ENCODE measurements at places on chromosomes 4 and X.

DNA sequence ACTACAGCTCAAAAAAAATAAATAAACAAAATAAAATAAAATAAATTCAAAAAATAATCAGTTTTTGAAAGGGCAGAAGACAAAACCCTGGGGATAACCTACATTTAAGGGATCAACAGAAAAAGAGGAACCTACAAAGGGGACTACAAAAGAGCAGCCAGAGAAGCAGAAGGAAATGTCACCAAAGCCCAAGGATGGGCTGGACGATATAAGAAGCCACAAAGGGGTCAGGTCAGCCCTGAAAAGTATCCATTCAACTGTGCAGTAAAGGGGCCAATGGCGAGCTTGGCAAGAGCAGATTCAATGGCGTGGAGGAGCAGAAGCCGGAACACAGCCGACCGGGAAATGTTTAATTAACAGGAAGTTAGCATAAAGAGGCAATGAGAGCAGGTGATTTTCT, 16.9 kb downstream of the ACOT9 start:
- H3K27me3 ChIP-seq: no peaks in the 10 kb centered on the region
- peaks cover 9% of the 10 kb centered on the region for H3K36me3 ChIP-seq
- no peak overlapping the region for H3K27ac ChIP-seq
- H3K4me1 ChIP-seq: no peaks in the 10 kb centered on the region
- no peak overlapping the region for H3K4me3 ChIP-seq

GRCh38 chr4:175412161-175412560, 399.9 kb downstream of the GPM6A start:
- H3K27me3 ChIP-seq: no peaks in the 10 kb centered on the region
- no peaks in the 10 kb centered on the region for H3K4me1 ChIP-seq
- no peak for DNase-seq
- H3K36me3 ChIP-seq: no peaks in the 10 kb centered on the region
- no peak overlapping the region for H3K27ac ChIP-seq

DNA sequence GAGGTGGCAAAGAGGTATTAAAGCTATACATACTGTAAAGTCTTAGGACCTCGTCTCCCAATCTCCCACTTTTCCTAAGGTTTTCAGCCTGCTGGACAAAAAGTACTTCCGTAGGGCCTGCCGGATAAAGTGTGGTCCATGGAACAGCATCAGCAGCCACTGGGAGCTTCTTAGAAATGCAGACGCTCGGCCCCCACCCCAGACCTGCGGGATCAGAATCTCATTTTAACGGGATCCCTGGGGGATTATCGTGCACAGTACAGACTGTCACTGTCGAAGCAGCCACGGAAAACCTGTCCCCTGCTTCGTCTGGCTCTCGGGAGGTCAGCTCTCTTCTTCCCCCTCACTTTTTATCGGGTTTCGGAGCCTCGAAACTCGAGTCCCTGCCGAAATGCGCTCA, 802 bp downstream of the ADGRG2 start:
- no peak for DNase-seq
- no peaks in the 10 kb centered on the region for H3K36me3 ChIP-seq
- H3K27ac ChIP-seq: no peak overlapping the region
- H3K4me1 ChIP-seq: peaks cover 10% of the 10 kb centered on the region

DNA sequence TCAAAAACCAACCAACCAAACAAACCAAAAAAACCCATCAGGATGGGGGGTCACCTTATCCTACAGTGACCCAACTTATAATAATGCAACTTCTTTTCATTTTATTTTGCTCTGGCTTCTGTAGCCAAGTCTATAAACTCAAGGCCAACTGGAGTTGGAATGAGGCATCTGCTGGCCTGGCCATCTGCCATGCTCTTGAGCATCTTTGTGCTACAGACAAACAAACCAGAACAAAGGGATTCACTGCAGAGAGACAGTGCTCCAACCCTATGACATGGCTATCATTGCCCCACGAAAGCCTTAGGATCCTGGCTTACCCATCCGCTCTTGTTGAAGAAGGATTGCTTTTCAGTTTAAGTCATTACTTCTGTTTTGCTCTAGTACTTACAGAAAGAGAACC, 49.2 kb upstream of the SCRG1 start:
- no peaks in the 10 kb centered on the region for H3K36me3 ChIP-seq
- DNase-seq: no peak
- H3K27ac ChIP-seq: no peak overlapping the region
- no peaks in the 10 kb centered on the region for H3K27me3 ChIP-seq
- H3K4me3 ChIP-seq: no peak overlapping the region
- H3K4me1 ChIP-seq: peaks cover 14% of the 10 kb centered on the region

GRCh38 chr4:16598597-16599206, 299.7 kb downstream of the LDB2 start:
- no peak overlapping the region for H3K4me3 ChIP-seq
- no peaks in the 10 kb centered on the region for H3K27me3 ChIP-seq
- H3K27ac ChIP-seq: no peak overlapping the region
- no peaks in the 10 kb centered on the region for H3K36me3 ChIP-seq
- no peak for DNase-seq
